Heart right ventricle (tissue), 16 donors: ENCODE measurements at places on chromosomes 4 and X.

DNA sequence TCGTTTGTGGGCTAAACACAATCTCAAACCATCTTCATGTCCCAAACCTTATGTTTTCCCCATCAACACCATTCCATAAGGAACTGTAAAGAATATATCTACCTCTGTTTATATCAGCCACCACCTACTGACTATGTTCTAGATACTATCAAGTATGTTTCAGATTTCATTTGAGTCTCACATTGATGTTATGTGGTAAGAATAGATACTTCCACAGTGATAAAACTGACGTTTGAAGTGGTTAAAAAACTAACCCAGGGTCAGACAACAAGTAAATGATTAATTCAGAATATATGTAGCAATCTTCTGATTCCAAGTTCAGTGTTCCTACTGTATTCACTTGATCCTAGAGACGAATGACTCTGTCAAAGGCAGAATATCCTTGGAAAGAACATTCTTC is 156.8 kb upstream of the RASGEF1B start:
- no peak for DNase-seq

GRCh38 chr4:80043541-80043940 is 29.5 kb downstream of the ANTXR2 start:
- no peak for DNase-seq

GRCh38 chr4:22874334-22874912 is 181.7 kb downstream of the GBA3 start:
- no peak for DNase-seq

DNA sequence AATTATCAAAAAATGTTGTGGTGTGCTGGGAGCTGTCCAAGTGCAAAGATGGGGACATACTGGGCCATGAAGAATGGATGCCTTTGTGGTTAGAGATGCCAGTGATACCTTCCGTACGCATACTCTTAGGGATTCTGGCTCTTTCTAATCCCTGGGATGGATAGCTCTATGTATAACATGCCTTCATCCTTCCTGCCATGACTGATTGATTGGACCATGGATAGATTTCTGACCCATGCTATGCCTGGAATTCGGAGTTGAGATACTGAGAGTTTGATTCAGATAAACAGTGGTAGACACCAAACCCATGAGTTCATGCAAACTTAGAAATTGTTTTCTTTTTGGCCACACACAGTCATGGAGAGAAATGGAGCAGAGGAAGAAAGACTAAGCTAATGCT is 147.2 kb upstream of the WDFY3 start:
- DNase-seq: no peak

- no peak for DNase-seq
These were observed 15.8 kb upstream of the GRSF1 start for GRCh38 chr4:70855464-70855863.

DNA sequence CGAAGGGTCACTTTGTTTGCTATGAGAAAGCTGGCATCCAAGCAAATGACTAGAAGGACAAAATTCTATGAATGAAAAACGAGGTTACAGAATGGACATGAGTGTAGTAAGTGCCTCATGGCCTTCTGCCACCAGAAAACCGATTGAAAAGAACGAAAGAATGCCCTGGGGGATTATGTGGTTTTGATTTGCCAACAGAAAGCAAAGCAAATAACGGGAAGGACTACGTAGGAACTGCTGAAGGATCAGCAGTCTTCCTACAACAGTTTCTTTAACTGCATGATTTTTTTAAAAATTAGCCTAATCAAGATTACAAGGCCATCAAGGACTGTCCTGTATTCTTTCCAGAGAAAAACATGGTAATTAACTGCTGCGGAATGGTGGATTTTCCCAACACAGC is 50.6 kb downstream of the NRK start:
- no peak for DNase-seq

- DNase-seq: no peak
These were observed 73.1 kb downstream of the CPZ start for GRCh38 chr4:8665406-8666360.

GRCh38 chr4:36330796-36331195 is 49.4 kb downstream of the DTHD1 start:
- no peak for DNase-seq

- DNase-seq: peak; percentile 53
These were observed 40.5 kb upstream of the OGT start for GRCh38 chrX:71492231-71493065.

GRCh38 chr4:86338989-86339388 is 20.9 kb downstream of the MAPK10 start:
- no peak for DNase-seq

DNA sequence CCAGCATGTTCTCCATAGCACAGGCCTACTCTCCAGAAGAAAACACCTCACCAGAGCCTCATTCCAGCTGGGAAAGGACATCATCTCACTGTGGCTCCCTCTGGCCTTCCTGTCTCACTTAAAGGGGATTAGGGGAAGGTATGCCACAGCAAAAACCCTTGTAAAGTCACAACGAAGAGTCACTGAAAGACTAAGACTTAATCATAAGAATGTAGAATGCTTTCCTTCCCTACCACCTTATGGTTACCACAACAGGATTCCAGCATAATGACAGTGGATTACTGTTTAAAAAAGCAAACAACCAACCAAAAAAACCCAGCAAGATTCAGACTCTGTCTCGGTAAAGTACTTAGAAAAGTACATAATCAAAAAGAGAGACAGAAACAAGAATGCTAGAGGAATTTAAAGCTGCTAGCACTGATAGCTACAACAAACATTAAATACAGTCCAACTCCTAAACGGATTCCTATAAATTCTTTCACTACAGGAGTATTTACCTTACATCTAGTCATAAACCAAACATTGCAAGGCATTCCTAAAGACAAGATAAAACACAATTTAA is 75.1 kb downstream of the BANK1 start:
- no peak for DNase-seq

- no peak for DNase-seq
These were observed 123.1 kb upstream of the GRIA3 start for GRCh38 chrX:123060986-123061385.

GRCh38 chrX:76454456-76454927 is 27.0 kb downstream of the MAGEE1 start:
- no peak for DNase-seq

DNA sequence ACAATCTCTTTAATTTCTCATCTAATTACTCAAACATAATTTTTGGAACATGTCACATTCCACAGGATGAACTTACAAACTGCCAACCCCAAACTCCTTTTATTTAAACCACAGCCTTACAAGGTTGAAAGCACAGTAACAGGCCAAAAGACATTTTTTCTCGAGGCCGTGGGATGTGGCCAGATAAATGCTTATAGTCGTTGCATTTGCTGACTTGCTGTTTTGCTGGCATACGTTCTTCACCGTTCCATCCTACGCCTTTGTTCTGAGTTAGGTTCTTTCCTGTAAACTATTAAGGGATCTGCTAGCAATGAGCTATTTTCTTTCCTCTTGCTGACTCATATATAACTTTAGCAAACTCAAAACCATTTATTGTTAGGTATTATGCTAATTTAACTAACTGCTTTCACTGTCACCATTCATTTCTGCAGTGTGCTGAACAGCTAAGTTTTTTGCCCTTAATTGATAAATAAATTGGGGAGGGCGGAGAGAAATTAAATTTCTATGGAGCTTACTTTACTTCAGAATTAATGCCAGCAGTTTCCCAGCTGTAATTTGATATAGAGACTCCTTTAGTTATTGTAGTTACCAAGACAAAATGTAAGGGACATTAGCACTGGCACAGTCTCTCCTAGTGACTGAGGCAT is 135.1 kb upstream of the PACRGL start:
- DNase-seq: no peak

DNA sequence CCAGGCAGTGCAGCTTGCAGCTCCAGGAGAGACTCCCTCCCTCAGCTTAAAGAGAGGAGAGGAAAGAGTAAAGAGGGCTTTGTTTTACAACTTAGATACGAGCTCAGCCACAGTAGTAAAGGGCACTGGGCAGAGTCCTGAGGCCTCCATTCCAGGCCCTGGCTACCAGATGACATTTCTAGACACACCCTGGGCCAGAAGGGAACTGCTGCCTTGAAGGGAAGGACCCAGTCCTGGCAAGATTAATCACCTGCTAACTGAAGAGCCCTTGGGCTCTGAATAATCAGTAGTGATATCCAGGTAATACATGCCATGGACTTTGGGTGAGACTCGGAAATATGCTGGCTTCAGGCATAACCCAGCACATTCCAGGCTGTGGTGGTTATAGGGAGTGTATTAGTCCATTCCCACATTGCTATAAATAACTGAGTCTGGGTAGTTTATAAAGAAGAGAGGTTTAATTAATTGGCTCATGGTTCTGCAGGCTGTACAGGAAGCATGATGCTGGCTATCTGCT is 15.3 kb upstream of the SLC16A2 start:
- no peak for DNase-seq

- DNase-seq: no peak
These were observed 142.7 kb upstream of the MAP3K15 start for GRCh38 chrX:19658030-19658429.

- DNase-seq: no peak
These were observed 116.7 kb downstream of the GPC3 start for GRCh38 chrX:133868682-133869081.

DNA sequence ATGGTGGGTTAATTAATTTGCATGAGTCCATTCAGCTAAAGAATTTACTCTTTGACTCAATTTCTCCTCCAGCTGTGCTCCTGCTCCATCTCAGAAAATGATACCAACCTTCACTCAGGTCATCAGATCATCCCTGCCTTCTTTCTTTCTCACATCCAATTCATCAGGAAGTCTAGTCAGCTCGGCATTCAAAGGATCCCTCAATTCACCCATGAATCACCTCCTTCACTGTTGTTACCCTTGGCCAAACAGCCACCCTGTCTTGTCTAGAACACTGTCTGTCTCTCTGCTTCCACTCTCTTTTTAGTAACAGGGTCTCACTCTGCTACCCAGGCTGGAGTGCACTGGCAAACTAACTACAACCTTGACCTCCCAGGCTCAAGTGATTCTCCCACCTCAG is 337.4 kb upstream of the SFRP2 start:
- DNase-seq: no peak

DNA sequence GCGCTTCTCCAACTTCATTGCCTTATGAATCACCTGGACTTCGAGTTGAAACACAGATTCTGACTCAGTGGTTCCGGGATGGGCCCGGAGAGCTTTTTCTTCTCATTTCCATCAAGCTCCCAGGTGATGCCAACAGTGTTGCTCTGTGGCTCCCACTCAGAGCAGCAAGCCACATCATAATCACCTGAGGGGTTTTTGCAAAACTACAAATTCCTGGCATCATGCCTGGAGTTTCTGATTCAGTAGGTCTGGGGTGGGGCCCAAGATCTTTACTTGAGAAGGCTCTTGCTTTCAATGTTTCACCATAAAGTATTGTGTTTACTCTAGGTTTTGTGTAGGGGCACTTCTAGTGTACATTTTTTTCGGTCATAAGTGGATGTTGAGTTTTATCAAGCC is 7.0 kb downstream of the MTM1 start:
- no peak for DNase-seq

DNA sequence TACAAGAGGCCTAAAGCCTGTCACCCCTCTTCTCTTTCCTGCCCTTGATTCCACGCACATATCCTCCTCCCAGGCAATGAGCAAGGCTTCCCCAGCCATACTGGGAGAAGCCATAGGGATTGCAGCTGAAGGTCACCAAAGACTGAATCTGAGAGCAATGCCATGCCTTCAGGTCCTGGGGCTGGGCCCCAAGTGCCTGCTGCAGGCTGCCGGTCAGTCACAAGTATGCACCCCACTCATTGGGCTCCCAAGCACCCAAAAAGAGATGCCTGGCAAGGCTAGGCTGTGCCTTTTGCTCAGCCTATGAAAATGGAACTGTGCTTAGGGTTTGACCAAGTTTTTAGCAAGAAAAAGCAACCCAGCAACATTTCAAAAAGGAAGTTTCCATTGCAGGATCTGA is 210.6 kb upstream of the MAMLD1 start:
- DNase-seq: no peak

DNA sequence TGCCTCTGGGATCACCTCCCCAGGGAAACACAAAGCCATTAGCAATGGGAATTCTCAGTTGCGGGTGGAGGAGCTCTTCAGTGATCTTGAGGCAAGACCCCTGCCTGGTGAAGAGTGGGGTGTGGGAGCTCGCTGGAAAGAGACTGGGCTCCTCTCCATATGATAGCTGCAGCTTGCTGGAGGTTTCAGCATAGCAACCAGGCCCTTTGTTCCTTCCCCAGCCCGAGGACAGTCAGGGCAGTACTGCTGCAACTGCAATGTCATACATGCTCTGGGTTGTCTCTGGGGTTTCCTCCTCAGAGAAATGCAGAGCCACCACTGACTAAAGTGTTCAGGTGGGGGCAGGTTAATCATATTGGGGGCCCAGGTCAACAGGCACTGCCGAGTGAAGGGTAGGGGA is 81.3 kb downstream of the ARHGAP24 start:
- DNase-seq: no peak

DNA sequence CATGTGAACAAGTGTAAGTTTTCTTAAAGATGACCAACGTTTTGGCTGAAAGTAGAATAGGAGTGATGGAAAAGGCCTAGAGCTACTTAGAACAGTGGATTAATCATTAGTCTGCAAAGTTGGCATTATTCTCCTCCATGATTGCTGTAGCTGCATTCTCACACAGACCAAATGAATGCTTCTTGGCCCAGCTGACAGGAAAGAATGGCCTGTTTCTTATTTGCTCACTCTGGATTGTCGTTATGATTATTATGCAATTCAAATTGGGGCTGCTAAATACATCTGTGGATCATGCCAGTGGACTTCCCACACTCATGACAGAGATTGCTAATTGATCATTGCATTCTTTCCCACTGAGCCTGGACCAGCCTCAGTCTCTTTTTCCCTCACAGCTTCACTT is 285.0 kb downstream of the STIM2 start:
- DNase-seq: no peak

DNA sequence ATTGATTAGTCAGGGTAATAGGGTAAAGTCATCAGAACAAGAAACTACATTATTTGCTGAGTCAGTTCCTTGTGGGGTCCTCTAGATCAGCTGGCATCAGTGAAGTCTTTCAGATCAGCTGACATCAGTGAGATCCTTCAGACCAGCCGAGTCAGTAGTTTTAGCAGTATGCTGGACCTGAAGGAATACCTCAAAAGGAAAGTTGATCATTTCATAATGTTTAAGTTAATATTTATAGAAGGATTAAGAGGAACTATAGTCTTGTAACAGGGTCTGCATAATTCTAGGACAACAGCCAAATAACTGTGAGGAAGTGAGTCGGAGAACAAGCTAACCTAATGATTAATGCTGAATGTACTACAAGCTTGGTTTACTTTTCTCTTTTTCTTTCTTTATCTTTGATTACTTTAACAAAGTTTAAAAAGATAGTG is 958 bp upstream of the UGT2B7 start:
- DNase-seq: no peak

GRCh38 chrX:8504451-8504850 is 39.8 kb downstream of the VCX3B start:
- no peak for DNase-seq

GRCh38 chr4:44738615-44739014 is 12.3 kb upstream of the GNPDA2 start:
- no peak for DNase-seq

GRCh38 chrX:146243041-146243440 is 425.4 kb downstream of the SLITRK2 start:
- DNase-seq: no peak

DNA sequence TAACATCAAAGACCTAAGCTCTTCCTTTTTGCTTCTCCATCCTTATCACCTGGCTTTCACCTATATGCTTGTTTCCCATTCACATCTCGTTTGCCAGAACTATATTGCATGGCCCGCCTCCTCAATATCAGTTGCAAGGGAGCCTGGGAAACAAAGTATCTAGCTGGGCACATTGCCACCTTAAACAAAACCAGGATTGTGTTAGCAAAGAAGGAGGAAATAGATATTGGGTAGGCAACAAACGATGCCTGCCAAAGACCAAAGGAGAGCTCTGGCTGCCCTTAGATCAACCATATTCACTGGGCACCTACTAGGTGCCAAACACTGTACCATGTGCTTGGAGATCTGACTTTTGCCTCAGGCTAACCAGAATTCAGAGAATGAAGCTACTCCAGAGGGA is 107.5 kb downstream of the GRIA3 start:
- DNase-seq: no peak
